ENCODE measurements at places on chromosomes 7 and 10.

DNA sequence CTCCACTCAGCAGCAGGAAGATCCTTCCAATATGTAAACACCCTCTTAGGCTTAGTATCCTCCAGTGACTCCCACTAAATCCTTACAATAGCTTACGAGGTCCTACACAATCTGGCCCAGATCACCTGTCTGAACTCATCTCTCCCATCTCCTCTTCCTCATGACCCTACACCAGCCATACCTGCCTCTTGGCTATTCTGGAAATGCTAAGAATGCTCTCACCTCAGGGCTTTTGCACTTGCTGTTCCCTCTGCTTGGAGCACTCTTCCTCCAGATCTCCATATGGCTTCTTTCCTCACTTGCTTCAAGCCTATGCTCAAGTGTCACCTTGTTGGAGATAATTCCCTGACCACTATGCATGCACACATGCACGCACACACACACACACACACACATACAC, 50.8 kb upstream of the FRMD4A start:
- DNase-seq: no peak

DNA sequence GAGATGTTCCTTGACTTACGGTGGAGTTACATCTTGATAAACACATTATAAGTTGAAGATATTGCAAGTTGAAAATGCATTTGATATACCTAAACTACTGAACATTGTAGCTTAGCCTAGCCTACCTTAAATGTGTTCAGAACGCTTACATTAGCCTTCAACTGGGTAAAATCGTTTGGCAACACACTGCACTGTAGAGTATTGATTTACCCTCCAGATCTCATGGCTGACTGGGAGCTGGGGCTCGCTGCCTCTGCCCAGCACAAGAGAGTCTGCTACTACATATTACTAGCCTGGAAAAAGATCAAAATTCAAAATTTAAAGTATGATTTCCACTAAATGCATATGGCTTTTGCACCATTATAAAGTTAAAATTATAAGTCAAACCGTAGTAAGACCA, 7.5 kb upstream of the AGR3 start:
- DNase-seq: no peak

- no peak for DNase-seq
Measured at GRCh38 chr7:56040730-56041129, 10.5 kb downstream of the PSPH start.

DNA sequence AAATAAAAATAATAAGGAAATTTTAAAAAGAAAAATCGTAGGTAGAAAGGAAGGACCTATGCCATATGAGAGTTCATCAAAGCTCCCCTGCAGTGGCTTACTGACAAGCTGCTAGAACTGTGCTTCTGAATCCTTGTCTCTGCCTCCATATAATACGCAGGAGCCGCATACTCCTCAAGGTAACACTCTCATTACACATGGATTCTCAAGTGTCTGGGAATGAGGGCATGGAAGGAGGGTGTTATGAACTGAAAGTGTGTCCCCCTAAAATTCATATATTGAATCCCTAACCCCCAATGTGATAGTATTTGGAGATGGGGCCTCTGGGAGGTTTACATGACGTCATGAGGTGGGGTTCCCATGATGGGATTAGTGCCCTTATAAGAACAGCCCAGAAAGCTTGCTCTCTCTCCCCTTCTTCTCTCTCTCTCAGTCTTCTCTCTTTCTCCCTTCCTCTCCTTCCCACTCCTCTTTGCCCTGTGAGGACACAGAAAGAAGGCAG, 35.2 kb downstream of the CREB3L2 start:
- DNase-seq: no peak

GRCh38 chr10:62981096-62981495, 152.0 kb upstream of the NRBF2 start:
- no peak for DNase-seq

GRCh38 chr7:155840262-155840885, 28.1 kb upstream of the SHH start:
- no peak for DNase-seq

DNA sequence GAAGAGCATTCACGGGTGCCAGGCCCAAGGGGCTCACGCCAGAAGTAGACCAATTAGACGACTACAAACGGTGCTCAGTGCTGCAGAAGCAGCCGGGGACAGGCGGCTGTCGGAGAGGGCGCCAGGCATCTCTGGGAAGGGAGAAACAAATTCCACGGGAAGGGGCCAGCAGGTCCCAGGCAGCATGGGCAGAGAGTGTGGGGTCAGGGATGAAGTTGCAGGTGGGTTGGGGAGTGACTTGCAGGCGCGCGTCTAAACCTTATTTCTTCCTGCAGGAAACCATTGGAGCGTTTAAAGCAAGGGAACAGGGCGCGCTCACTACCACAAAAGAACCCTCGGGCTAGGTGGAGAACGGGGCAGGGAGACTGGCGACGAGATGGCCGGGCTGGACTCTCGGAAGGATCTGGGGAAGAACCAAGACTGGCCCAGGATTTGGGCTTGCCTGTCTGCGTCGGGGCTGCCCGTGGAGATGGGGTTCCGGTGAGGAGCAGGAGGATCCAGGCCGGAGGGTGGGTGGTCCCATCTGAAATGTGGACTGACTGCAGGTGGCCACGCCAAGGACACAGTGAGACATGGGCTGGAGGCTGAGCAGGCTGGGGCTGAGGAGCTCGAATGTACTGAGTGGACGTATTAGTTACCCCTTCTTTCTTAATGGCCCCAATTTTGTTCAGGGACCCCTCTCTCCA, 116.3 kb upstream of the DIP2C start:
- DNase-seq: no peak

DNA sequence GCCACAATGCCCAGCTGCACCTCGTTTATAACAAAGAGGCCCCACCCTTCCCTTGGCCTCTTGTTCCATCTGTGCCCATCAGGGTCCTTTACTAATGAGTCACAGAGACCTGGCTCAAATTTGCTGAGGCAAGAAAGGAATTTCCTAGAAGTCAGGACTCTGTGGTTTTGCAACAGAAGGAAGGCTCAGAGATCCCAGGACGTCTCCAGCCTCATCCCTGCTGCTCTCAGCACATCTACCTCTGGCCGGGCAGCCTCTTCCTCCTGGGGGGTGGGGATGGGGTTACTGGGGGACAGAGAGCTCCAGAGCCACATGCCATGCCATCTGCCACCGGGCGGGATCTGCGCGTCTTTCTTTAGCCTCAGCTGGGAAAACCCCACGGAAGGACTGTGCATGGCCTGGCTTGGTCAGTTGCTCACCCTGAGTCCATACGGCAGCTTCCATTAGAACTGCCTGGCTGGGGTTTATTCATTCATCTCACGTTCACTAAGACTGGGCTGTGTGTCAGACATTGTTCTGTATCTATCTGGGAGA, 41.9 kb upstream of the PSMG3 start:
- DNase-seq: peak; percentile 95

DNA sequence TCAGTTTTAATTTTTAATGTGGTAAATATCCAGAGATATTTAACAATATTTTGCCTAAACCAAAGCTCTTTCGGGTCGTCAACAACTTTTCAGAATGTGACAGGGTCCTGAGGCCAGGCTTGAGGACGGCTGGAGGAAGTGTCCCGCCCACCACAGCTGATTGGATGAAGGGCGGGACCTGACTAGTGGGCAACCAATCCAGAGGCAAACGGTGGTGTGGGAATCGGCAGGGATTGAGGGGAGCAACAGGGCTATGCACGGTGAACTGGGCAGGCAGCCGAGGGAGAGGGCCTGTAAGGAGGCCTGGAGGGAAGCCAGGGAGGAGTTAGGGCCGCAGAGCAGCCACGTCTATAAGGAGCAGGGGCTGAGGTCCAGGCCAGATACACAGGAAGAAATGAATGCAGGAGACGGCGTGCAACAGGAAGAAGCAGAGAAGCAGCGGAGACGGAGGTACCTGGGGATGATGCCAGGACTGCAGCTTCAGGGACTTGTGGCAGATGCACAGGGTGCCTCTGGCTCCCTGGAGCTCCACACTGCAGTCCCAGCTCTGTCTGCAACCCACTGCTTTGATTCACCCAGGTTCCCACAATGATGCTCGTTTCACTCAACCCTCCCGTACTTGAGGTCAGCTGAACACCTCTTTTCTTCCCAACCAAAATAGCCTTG, 46.1 kb upstream of the ZMIZ1 start:
- no peak for DNase-seq

- no peak for DNase-seq
Measured at GRCh38 chr10:70939441-70940003, 51.2 kb upstream of the PCBD1 start.

- peak; percentile 2 for DNase-seq
Measured at GRCh38 chr7:127317447-127317961, 64.8 kb upstream of the GRM8 start.

DNA sequence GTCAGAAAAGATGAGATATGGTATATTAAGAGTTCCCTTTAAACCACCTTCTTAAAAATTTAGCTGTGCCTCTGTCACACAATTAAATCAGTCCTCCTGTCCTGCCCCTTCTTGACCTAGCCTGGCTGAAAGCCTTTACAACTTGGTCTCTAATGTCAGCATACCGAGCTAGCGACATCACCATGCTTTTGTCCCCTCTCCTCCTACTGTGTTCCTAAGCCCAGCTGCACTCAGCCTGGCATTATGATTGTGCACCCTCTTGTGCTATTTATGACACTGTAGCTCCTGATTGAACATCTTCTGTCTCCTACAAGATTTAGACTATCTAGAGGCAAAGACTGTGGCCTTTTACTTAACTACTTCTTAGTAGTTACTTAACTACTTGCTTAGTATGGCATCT, 29.2 kb downstream of the TDRD1 start:
- DNase-seq: no peak

DNA sequence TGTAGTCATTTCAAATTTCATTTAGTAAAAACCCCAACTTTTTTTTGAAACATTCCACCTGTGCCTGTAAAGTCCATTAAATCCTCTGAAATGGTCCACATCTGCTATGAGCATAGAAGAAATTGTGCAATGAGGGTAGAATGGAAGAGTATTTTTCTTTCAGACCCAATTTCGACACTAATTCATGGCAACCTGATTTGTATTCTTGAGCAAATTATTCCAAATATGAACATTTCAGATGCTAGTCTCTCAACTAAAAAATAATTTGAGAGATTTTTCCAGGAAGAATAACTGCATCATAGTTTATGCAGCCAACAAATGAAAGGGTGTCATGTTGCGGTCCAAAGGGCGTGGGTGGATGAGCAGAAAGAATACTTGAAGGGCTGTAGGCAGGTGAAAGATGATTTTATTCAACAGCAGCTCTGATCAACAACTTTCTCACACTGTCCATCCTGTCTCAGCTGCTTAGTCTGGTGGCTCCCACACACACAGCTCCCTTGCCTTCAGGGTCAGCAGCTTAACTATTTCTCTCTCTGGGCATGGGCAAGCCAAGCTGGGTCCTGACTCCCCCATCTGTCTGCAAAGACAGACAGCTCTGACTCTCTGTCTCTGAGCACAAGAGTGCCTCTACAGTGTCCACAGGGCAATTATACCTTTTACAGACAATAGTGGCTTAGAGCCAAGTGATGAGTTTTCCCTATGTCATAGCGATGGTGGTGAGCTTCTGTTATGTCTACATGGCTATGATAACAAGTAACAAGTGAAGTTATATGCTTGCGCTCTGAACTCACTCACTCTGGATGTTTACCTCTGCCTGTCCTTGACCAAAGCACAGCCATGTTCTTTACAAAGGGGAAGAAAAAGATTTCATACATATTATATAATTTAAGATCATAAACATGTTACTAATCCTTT, 11.5 kb downstream of the STEAP2 start:
- DNase-seq: peak; percentile 97

- DNase-seq: no peak
Measured at GRCh38 chr10:77409697-77410471, 227.7 kb downstream of the KCNMA1 start.

DNA sequence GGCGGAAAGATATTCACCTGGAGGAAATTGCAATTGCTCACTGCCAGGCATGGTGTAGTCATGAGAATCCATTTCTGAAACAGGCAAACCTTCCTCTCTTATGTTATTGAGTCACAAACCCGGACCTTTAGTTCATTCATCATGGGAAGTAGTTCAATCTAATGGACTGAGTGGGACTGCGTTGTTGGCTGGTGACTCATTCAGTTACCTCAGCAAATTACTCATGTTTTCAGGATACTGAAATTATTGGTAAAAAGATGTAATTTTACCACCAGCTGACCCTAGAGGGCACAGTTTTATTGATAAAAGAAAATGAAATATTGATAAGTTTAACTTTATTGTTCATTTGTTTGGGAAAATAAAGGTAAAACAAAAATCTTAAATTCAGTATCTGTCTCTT, 1194.4 kb upstream of the SORCS1 start:
- peak; percentile 92 for DNase-seq

DNA sequence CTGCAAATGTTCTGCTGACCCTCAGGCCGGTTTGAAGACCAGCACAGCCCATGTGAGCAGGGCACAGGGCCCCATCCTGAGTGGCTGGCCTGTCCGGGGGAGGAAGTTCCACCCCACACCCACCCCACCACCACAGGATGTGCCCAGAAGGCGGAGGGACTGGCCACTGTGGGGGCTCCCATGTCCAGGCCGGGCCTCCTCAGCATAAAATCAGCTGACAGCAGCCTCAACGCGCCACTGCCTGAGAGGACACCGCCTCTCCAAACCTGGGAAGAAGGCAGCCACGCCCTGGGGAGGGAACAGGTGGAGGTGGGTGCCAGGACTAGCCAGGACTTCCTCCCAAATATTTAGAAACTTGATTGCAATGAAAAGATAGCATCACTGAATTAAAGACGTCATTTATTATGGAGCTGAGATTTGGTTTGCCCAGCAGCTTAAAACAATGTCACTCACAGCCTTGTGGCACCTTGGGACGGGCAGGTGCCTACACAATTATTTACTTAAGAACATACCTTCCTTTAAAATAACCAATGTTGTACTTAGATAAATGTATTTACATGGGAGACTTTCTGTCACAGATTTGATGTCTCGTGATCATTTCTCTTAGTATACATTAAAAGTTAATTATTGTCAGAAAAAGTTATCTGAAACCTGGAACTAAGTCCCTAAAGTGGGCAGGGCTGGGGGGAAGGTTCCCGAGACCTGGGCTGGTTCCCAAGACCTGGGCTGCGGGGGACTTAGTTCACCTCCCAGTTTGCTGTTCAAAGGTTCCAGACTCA, 27.3 kb upstream of the FAM20C start:
- no peak for DNase-seq

GRCh38 chr10:28873540-28873939, 196.2 kb downstream of the BAMBI start:
- no peak for DNase-seq

DNA sequence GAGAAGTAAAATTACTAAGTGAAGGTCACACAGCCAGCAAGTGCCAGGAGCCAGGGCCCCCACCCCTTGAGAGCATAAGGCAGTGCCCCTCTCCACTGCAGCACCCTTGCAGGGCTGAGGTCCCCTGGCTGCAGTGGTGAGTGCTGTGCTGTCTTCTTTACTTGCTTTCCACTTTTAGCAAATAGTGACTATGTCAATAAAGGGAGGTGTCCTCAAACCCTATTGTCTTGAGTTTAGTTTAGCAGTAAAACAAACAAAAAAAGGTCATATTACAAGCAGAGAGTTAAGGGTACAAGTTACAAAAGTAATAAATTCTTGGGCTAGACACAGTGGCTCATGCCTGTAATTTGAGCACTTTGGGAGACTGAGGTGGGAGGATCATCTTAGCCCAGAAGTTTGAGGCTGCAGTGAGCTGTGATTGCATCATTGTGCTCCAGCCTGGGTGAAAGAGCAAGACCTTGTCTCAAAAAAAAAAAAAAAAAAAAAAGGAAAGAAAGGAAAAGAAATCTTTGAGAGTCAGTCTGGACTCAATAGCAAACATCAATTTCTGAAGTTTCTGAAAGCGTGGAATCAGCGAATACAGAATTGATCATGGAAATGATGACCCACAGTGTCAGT, 39.0 kb upstream of the KIF5B start:
- no peak for DNase-seq

- no peak for DNase-seq
Measured at GRCh38 chr7:73707045-73707631, 12.3 kb downstream of the STX1A start.
